Cerebellar cortex (tissue), 1 donor: ENCODE measurements at places on chromosomes 4 and X.

- DNase-seq, result no peak
Measured at GRCh38 chr4:185965426-185966384, 103.3 kb upstream of the TLR3 start.

DNA sequence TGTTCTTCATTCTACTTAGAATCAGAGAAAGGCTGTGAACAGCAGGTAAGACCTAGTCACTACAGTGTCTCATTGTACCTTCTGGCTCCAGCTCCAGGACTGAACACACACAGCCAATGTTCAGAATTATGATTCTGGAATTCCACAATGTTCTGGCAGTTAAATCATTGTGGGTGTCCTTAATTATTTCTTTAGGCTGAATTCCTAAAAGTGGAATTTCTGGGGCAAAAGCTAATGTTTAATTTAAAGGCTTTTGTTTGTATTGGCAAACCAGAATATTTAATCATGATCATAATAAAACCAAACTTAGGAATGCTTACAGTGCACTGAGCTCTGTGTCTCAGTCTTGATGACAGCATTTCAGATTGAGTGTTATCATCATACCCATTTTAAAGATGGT, 67.0 kb upstream of the FAT1 start:
- no peak for DNase-seq

GRCh38 chr4:168572002-168572401, 75.2 kb downstream of the PALLD start:
- no peak for DNase-seq

GRCh38 chr4:17624821-17625220, 10.4 kb downstream of the MED28 start:
- DNase-seq, result no peak
